ENCODE measurements at places on chromosomes 3 and 15. TPM values are rescaled to one million over a fixed set of nuclear protein-coding genes. Genes with fewer than 3 reads are reported as not detected.
A peak's percentile ranks its signal among the peaks of the same experiment; 100 is the strongest.

Gene LRRC31
- not detected for total RNA-seq

Gene CTXN2
- total RNA-seq = not detected

Gene CCDC191
- 4.3 TPM for total RNA-seq

Gene MCF2L2
- 1.7 TPM for total RNA-seq

Gene TLR9
- not detected for total RNA-seq

- DNase-seq = no peak
- peaks cover 10% of the 10 kb centered on the region for H3K36me3 ChIP-seq
- H3K27me3 ChIP-seq = no peaks in the 10 kb centered on the region
- H3K4me3 ChIP-seq = no peak overlapping the region
- no peaks in the 10 kb centered on the region for H3K4me1 ChIP-seq
Measured at GRCh38 chr15:67690936-67691335, 134.4 kb upstream of the SKOR1 start.

DNA sequence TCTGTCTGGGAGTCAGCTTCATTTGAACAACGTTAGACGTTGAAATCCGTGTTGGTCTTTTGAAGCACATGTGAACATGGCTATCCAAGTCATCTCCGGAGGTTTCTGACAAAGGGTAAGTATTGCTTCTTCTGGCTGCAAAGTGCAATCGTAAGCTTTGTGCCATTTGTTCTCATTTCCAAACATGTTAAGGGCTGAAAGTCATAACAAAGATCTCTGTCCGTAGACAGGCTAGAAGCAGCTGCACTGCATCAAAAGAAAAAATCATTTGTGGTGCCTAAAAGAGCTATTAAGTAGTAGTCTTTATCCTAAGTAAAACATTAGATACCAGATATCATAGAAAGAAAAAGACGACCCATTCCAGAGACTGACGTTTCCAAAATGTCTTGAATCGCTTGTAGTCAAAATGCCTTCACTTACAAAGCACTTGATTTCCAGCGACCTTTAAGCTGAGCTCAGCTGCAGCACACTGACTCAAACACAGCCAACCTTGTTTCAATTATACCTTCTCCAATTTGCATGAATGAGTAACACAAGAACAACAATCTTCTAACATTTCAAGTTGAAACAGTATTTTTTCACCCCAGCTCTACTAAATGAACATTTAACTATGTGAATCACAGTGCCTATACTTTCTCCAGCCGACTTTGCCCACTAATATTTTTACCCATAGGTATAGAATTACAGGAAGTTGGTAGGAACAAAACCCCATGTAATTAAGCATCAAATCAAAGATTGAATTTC, 76.6 kb downstream of the NEDD4 start:
- H3K4me3 ChIP-seq = peak overlapping the region; percentile 44
- no peaks in the 10 kb centered on the region for H3K27me3 ChIP-seq
- no peak for DNase-seq

DNA sequence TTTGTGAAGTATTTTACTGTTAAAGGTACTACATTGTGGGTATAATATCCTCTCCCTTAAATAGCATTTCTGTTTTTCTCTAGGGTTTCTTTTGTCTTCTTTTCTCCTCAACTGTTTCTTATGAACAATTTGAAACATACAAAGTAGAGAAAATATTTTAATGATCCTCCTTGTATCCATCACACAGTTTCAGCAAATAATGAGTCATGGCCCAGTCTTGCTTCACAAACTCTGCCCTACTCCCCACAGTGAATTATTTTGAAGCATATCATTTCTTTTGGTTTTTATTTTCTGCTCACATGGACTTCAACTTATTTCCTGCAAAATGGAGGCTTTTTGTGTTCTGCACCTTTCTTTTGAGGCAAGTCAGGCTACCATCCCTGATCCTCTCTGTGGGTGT, 6.1 kb upstream of the SCAANT1 start:
- no peak for DNase-seq
- no peak overlapping the region for H3K4me3 ChIP-seq
- peaks cover 24% of the 10 kb centered on the region for H3K4me1 ChIP-seq
- peak overlapping the region; percentile 53 for H3K27ac ChIP-seq

- peaks cover 11% of the 10 kb centered on the region for H3K4me1 ChIP-seq
- no peak overlapping the region for H3K4me3 ChIP-seq
- no peaks in the 10 kb centered on the region for H3K36me3 ChIP-seq
- peaks cover 21% of the 10 kb centered on the region for H3K27me3 ChIP-seq
- H3K27ac ChIP-seq = no peak overlapping the region
Measured at GRCh38 chr15:72919936-72920465, 132.3 kb upstream of the NEO1 start.

- no peak overlapping the region for H3K27ac ChIP-seq
- H3K36me3 ChIP-seq = no peaks in the 10 kb centered on the region
- H3K4me3 ChIP-seq = no peak overlapping the region
- DNase-seq = no peak
- H3K27me3 ChIP-seq = peaks cover 5% of the 10 kb centered on the region
Measured at GRCh38 chr3:153652076-153652475, 469.1 kb upstream of the ARHGEF26 start.

DNA sequence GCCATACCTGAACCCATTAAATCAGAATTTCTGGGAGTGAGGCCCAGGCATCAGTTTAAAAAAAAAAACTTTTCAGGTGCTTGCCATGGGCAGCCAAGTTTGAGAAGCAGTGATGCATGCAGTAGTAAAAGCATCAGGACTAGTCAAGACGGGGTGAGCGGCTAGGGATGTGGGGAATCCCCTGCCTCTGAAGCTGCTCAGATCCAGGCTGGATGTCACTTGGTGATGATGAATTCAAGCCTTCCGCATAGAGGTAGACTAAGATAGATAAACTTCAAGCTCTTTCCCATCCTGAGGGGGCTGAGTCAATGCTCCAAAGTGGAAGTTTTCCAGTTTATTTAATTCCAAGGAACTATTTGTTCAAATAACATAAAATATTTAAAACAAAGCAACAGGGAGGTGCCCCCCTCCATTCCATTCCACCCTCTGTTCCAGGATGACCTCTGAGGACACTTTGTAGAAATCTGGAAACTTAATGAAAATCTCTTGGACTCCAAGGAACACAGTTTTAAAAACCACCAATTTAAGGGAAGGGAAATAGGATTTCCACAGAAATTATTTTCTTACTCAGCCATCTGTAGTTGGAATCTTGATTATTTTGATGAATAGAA, 100.4 kb upstream of the NR2E3 start:
- no peak for DNase-seq
- H3K27me3 ChIP-seq = peaks cover 3% of the 10 kb centered on the region
- H3K27ac ChIP-seq = no peak overlapping the region
- no peaks in the 10 kb centered on the region for H3K36me3 ChIP-seq
- peaks cover 35% of the 10 kb centered on the region for H3K4me1 ChIP-seq

- H3K27me3 ChIP-seq = no peaks in the 10 kb centered on the region
- no peak overlapping the region for H3K4me3 ChIP-seq
- peaks cover 51% of the 10 kb centered on the region for H3K4me1 ChIP-seq
- H3K27ac ChIP-seq = peak overlapping the region; percentile 93
- no peak for DNase-seq
Measured at GRCh38 chr15:74050556-74051234, 31.7 kb downstream of the GOLGA6A start.

GRCh38 chr3:4531478-4532025, 38.4 kb downstream of the ITPR1 start:
- H3K36me3 ChIP-seq = no peaks in the 10 kb centered on the region
- H3K4me1 ChIP-seq = peaks cover 49% of the 10 kb centered on the region
- H3K27me3 ChIP-seq = no peaks in the 10 kb centered on the region
- H3K4me3 ChIP-seq = no peak overlapping the region
- peak overlapping the region; percentile 21 for H3K27ac ChIP-seq

- DNase-seq = no peak
- peak overlapping the region; percentile 75 for H3K27ac ChIP-seq
- H3K4me1 ChIP-seq = peaks cover 54% of the 10 kb centered on the region
- no peaks in the 10 kb centered on the region for H3K27me3 ChIP-seq
- H3K36me3 ChIP-seq = peaks cover 2% of the 10 kb centered on the region
Measured at GRCh38 chr3:158717576-158717975, 14.7 kb downstream of the RARRES1 start.

GRCh38 chr3:141643391-141643790, 94.7 kb upstream of the RNF7 start:
- DNase-seq = no peak
- no peaks in the 10 kb centered on the region for H3K27me3 ChIP-seq
- H3K4me1 ChIP-seq = peaks cover 11% of the 10 kb centered on the region
- H3K4me3 ChIP-seq = no peak overlapping the region
- no peak overlapping the region for H3K27ac ChIP-seq

DNA sequence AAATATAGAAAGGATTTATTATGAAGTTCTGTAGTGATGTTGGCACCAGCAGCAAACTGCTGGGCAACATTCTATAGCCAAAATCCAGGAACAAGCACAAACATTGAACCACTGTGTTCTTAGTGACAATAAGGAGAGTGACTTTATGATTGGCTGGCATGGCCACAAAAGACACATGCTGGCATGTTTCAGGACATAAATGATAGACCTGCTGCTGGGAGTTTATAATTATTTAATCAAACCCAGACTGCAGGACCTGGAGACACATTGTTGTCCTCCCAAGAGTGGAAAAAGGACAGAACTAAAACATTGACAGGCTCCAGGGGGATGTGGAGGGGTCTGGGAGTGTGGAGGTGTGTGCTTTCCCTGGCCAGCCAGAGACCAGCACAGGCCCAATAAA, 255.3 kb upstream of the LRTM1 start:
- no peak overlapping the region for H3K27ac ChIP-seq
- no peak for DNase-seq
- peaks cover 12% of the 10 kb centered on the region for H3K4me1 ChIP-seq
- H3K27me3 ChIP-seq = no peaks in the 10 kb centered on the region

DNA sequence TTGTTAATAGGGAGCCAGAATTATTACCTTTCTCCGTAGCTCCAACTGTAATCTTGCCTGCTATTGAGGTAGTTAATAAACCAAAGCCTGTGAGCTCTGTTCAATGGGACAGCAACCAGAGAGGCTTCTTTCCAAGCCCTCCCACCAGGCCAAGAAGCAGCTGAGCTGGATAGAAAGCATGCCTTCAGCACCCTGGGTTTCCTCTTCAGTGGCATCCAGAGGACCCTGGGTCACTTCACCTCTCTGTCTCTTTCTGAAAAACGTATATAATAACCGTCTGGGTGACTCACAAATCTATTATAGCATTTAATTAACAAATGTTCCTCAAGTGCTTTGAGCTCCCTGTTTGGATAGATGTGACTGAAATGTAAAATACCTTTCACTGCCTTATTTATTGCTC, 420.0 kb downstream of the LPP start:
- H3K4me3 ChIP-seq = no peak overlapping the region
- H3K27ac ChIP-seq = peak overlapping the region; percentile 81
- no peak for DNase-seq
- H3K27me3 ChIP-seq = no peaks in the 10 kb centered on the region
- H3K36me3 ChIP-seq = peaks cover 5% of the 10 kb centered on the region

- H3K27ac ChIP-seq = no peak overlapping the region
- H3K27me3 ChIP-seq = peaks cover 11% of the 10 kb centered on the region
- H3K4me1 ChIP-seq = no peaks in the 10 kb centered on the region
- DNase-seq = no peak
- no peak overlapping the region for H3K4me3 ChIP-seq
- no peaks in the 10 kb centered on the region for H3K36me3 ChIP-seq
Measured at GRCh38 chr3:20346916-20347315, 160.9 kb upstream of the SGO1 start.

DNA sequence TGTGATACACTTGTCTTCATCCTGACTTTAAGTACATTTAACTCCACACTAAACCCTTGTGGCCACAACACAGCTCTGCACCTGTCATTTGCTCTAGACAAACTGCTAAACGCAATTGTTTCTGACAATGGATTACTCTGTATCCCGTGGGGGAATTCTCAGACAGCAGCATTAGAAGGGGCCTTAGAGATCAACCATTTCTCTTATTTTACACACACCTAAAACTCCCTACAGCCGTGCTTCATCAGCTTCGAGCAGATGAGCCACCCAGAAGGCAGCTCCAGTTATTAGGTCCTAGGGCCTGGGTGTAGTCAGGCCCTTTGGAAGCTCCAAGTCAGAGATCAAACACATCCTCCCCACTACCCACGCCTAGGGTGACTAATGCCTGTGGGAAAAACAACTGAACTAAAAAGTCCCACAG, 1.3 kb upstream of the IL12A start:
- no peak for DNase-seq
- no peaks in the 10 kb centered on the region for H3K27me3 ChIP-seq
- H3K4me3 ChIP-seq = no peak overlapping the region

GRCh38 chr15:87902772-87903426, 353.6 kb downstream of the NTRK3 start:
- H3K4me1 ChIP-seq = no peaks in the 10 kb centered on the region
- H3K27ac ChIP-seq = no peak overlapping the region
- no peaks in the 10 kb centered on the region for H3K27me3 ChIP-seq
- H3K36me3 ChIP-seq = no peaks in the 10 kb centered on the region
- no peak overlapping the region for H3K4me3 ChIP-seq

DNA sequence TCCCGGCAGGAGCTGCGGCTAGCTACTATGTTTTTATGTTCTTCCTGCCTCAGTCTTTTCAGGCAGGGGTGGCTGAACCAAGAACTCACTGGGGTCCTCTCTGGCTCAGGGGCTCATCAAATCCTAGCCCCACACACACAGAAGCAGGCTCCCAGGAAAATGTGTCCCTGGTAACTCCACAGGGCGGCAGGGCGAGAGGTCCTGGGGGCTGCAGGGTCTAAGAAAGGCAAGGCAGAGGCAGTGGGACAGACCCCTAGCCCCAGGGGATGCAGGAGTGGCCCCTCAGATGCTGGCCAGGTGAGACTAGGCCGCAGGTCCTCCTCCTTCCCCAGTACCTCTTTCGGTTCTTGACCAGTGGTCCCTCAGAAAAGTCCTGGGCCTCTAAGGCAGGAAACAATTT, 48.9 kb downstream of the PTH1R start:
- no peak for DNase-seq
- peaks cover 12% of the 10 kb centered on the region for H3K36me3 ChIP-seq
- peaks cover 30% of the 10 kb centered on the region for H3K4me1 ChIP-seq
- H3K27ac ChIP-seq = no peak overlapping the region

DNA sequence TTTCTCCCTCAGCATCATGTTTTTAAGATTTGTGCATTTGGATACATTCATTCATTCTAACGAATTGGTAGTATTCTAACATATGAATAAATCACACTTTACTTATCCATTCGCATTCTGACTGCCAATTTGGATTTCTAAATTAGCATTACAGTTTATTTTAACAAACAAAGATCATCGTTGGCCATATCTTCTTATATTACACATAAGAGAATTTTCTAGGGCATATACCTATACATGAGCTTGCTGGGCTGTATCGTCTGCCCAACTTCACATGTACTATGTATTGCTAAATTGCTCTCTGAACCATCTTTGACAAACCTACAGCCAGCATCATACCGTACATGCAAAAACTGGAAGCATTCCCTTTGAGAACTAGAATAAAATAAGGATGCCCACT, 265.8 kb upstream of the PPP2R3A start:
- DNase-seq = no peak
- H3K4me1 ChIP-seq = no peaks in the 10 kb centered on the region
- H3K4me3 ChIP-seq = no peak overlapping the region
- H3K36me3 ChIP-seq = no peaks in the 10 kb centered on the region
- no peak overlapping the region for H3K27ac ChIP-seq
- no peaks in the 10 kb centered on the region for H3K27me3 ChIP-seq

GRCh38 chr3:36697229-36698001, 66.9 kb downstream of the DCLK3 start:
- H3K27me3 ChIP-seq = peaks cover 3% of the 10 kb centered on the region
- no peak for DNase-seq
- H3K36me3 ChIP-seq = no peaks in the 10 kb centered on the region

Data from osteocyte (in vitro differentiated cells).